ENCODE measurements at places on chromosomes 5 and 9.

GRCh38 chr9:98240475-98240874 is 15.0 kb downstream of the TBC1D2 start:
- DNase-seq = no peak

DNA sequence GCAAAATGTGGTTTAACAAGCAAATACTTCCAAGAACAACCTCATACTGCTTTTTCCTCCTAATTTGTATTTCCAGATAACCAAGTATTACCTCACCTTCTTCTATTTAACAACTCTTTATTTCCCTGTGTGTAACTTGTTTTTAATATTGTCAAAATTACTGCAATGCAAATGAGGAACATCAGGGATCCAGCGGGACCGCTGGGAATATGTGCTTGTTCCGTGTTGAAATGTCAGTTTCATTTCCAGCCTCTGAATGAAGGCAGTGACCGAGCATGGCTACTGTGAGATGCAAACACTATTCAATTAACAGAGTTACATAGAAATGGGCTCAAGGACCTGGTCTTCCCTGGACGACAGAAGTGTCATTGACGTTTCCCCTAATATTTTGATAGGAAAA is 110.8 kb upstream of the CTSL start:
- DNase-seq = no peak

DNA sequence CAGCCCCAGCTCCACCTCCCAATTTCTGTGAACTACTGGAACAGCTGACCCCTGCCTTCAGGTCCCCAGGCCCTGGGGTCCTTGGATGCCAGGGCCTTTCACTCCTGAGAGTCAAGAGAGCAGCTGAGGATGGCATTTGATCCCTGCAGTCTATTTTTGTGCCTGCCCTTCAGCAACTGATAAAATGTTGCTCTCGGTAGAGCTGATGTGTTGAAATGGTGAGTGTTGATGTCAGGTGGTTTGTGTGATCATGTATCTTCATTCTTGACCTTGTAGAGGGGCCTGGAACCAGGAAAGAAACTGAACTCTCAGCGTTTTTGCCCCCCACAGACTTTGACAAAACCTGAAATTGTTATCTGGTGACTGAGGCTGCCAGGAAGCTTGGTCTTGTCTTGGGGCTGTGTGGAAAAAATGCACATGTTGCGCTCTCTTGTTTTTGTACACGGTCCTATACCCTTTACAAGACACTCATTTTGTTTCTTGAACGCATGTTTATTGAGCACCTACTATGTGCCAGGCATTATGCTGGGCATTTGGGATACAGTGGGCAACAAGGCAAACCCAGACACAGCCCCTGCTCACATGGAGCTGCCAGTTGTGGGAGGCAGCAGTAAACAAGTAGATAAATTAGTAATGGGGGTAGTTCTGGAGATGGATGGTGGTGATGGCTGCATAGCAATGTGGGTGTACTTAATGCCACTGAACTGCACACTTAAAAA is 78.3 kb downstream of the PPARGC1B start:
- peak; percentile 13 for DNase-seq

DNA sequence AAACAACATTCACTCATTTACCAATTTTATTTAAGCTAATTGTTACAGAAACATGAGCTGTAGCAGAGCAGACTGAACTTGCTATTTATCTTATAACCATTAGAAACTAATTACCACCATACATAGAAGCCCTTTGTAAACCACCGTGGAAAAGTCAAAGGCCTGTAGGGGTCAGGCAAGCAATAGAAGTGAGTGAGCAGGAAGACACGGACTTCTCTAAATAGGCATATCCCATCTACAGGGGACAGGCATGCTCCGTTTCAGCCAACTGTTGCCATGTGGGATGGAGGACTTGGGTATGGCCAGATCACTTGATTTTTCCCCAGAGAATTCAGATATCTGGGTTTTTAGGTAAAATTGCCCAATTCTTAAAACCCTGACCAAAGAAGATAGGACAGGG is 44.8 kb downstream of the PRRC1 start:
- no peak for DNase-seq

DNA sequence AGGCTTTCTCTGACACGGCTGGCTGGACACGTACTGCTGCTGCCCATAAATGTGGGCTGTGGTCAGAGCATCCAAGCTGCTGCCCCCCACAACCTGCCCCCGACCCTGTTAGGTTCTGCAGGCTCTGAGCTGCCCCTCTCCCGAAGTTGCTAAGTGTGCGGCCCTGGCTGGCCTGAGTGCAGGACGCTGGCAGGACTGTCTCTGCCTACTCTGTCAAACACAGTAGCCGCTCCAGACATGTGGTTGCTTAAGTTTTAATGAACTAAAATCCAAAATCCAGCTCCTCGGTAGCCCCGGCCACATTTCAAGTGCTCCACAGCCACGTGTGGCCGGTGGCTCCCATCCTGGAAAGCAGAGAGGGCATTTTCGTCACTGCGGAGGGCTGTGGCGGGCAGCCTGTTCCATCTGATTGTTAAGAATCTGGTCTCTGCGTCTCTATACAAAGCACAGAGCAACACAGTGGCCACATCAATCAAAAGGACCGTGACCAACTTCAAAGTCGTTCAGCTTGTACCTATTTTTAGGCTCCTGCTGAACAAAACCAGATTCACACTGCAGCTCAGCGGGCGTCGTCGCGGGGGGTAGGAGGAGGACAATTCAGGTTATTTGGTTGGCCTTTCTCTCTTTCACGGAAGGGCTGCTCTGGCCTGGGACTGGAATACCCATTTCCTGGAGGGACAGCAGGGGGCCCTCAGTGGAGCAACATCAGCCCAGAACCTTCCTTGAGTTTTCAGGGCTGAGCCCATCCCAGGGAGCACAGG is 68.9 kb downstream of the PTCH1 start:
- no peak for DNase-seq

- DNase-seq = peak; percentile 57
These were observed 1.4 kb downstream of the PRR16 start for GRCh38 chr5:120465436-120465961.

All from adrenal gland (tissue), 19 donors.